ENCODE measurements at places on chromosomes 16 and 17.

DNA sequence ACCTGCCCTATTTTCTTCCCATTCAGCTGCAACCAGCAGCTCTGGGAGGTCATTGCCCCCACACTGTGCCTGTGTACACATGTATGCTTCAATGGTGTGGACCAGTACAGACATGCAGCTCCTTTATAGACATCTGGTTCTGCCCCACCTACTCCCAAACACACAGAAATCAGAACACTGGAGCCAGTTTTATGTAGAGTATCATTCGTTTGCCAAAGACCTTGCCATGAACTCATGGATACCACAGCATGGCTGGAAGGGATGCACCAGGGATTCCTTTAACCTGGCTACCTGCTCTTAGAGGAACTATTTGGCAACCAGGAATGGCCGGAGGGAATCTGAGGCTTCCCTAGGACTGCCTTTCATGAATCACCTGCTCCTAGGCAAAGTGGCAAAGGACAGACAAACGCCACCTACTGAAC, 60.4 kb downstream of the ZFHX3 start:
- no peak for DNase-seq

GRCh38 chr16:53848277-53848942, 144.5 kb downstream of the FTO start:
- peak; percentile 11 for DNase-seq

DNA sequence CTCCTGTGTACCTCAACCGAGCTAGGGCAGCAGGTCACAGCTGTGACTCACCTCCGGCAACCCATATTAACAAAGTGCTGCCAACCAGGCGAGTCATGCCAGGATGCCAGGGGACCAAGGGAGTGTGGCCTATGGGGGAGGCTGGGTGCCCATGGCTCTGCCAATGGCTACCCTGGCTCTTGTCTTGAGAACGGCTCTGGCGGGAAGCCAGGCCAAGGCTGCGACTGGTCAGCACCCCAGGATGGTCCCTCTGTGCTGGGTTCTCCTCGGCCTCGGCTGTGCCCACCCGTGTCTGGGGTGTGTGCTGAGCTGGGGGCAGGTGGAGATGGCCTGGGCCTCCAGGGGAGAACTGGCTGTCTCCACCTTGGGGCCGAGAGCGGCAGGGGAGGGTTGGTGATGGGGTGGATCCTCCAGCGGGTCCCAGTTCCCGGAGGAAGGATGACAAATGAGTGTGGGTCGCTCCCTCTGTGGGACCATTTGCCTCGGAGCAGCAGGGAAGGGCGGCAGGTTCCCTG, 75.8 kb downstream of the MRC2 start:
- no peak for DNase-seq

DNA sequence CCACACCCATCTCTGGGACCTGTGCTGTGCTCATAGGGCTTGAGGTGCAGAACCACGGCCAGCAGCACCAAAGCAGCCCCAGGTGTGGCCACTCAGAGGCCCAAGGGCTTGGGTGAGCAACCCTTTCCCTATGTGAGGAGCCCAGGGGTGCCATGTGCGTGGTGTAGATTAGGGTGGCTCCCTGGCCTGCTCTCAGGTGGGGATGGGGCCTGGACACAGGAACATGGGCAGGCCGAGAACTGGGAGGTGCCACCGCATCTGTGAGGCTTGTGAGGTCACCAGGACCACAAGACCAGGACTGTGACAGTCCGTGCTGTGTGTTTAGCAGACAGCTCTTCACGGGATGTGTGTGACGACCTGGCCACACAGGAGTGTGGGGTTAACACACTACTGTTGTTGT, 103.5 kb upstream of the ZNF750 start:
- DNase-seq = no peak

GRCh38 chr17:28053044-28053670, 10.7 kb downstream of the NLK start:
- DNase-seq = no peak

GRCh38 chr16:8645141-8645521, 23.6 kb downstream of the METTL22 start:
- no peak for DNase-seq

GRCh38 chr16:74463888-74464287, 42.6 kb upstream of the CLEC18B start:
- no peak for DNase-seq

- DNase-seq = no peak
Measured at GRCh38 chr17:76441686-76442340, 11.1 kb downstream of the UBE2O start.

All from small intestine (tissue), 16 donors.